GM13976 (cell line): ENCODE measurements at places on chromosomes 3 and 15.

GRCh38 chr3:105686278-105686897 is 182.4 kb downstream of the CBLB start:
- DNase-seq: peak; percentile 42

GRCh38 chr3:157104928-157105652 is 54.9 kb downstream of the CCNL1 start:
- peak; percentile 42 for DNase-seq

GRCh38 chr3:129722527-129722926 is 116.1 kb upstream of the PLXND1 start:
- DNase-seq: no peak

DNA sequence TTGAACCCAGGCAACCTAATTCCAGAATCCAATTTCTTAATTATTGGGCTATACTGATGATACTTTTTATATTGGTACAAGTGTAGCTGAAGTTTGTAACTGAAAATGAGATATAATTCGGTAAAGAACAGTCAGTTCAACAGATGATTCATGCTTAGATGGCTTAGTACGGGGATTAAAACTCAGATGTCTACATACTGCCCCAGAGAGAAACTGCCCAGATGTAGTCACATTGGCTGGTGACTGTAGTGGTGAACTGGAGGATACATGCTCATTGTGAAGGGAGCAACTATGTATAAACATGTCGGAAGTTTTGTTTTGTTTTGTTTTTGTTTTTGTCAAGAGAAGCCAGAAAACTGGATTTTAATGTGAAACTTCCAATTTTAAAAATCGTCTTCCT is 179.6 kb downstream of the ADAMTSL3 start:
- DNase-seq: no peak

- no peak for DNase-seq
Observed at GRCh38 chr3:193939527-193939926, 196.4 kb upstream of the HES1 start.

GRCh38 chr3:134330883-134331810 is 43.1 kb downstream of the AMOTL2 start:
- DNase-seq: no peak

DNA sequence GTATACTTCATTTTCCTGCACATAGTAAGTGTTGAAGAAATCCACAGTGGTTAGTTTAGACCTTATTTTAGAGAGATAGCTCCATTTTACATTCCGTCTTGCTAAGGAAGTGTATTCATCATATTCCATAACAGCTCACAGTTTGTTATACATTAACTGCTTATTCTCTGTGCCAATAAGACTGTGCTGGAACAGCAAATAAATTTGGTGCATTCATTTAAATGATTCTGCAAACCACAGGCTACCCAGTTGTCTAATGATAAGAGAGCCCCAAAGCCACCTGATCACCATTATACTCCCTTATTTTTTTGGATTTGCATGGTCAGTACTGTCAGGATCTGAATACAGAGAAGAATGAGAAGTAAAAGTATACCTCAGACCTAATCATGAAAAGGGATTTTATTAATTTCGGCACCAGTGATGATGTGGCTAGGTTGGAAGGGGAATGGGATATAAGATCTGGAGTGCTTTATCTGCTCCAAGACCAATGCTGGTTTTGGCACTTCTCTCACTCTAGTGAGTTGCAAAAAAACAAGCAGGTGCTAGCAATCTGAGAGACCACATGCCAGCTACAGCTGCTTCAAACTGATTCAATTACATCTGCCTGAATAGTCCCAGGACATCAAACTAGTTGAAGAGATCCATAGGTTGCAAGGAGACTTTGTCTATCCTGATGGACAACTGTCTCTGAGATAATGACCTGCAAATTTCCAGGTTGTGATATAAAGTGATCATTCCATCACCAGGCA is 254.8 kb downstream of the ZBTB20 start:
- DNase-seq: no peak

- DNase-seq: no peak
Observed at GRCh38 chr15:64344651-64345294, 11.2 kb downstream of the CSNK1G1 start.

DNA sequence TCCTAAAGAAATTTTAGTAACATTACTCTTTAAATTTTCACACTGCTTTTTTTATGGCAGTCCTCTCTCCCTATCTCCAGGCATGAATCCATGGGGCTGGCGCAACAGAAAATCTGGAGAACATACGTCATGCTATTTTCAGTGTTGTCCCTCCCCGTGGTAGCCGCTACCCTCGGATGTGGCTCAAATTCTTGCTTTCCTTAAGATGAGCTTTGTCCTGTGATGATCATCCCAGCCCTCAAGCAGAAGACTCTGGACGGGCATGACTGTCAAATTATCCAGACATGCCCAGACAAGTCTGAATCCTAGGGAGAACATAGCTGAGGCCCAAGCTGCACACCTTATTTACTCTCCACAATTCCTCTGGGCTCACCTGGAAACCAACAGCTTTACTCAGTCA is 49.1 kb downstream of the FMN1 start:
- no peak for DNase-seq
